CD4-positive, alpha-beta T cell treated with Interferon alpha-2 for 1 hour (primary cell): ENCODE measurements at places on chromosomes 2 and 18.

DNA sequence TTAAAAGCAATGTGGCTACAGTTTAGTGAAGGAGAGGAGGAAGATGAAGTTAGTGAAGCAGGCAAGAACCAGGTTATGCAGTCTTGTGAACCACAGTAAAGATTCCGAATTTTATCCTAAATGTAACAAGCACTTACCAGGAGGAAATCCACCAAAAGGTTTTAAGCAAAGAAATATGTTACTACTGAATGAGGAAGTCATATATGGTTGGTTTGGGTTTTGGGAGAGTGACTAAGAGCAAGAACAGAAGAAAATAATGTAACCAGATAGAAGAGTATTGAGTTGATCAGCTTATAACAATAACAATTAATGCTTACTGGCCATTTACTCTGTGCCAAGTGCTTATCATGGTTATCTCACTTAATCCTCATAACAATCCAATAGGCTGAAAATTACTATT lies 1.9 kb downstream of the USP37 start:
- no peak for DNase-seq

DNA sequence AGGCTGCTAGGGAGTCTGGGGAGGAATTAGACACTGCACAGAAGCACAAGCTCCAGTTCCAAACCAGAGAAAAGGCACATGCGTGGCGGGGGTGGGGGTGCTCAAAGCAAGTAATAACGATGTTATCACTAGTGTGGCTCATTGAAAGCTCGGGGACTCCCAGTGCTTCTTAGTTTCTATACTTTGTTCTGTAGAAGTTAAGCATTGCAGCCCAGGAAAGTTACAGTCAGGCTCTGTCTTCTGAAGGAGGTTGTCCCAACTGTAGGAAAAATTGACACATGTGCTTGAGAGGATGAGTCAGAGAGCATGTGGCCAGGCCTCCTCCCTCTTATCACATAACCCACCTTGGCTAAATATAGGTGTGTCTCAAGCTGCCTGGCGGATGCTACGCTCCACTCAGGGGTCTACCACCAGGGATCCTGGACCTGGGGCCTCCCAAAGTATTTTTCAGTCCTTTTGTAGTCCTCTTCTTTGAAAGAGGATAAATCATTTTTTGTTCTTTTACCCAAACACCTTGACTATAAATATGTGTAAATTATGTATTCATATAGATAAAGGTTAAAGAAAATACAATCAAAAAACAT lies 3.8 kb downstream of the GALNT5 start:
- DNase-seq = peak; percentile 1

GRCh38 chr18:2197946-2198345 lies 373.4 kb downstream of the METTL4 start:
- DNase-seq = no peak

DNA sequence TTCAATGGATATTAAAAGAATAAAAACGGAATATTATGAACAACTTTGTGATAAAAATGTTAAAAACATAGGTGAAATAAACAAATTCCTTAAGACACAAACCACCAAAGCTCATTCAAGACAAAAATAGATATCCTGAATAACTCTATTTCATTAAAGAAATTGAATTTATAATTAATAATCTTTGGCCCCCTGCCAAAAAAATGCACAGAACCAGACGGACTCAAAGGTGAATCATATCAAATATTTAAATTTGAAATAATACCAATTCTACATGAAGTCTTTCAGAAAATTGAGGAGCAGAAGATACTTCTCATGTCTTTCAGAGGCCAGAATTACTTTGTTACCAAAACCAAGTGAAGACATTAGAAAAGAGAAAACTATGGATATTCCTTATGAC lies 128.3 kb upstream of the KLHL29 start:
- no peak for DNase-seq

- DNase-seq = no peak
These were observed 50.2 kb downstream of the SKA1 start for GRCh38 chr18:50424877-50425690.

DNA sequence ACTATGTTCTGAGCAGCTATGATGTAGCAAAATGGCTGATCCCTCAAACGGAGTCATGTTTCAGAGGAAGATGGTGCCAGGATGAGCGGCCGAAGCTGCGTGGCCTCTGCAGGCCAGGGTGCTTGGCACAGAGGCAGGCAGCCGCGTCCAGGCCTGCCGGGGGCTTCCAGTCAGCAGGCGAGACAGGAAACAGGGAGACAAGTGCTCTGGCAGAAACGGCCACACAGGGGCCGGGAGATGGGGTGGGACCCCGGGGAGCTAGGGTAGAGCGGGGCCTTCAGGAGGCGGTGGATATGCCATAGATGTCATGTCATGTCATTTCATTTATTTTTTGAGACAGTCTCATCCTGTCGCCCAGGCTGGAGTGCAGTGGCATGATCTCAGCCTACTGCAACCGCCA lies 50.7 kb downstream of the EIPR1 start:
- no peak for DNase-seq

DNA sequence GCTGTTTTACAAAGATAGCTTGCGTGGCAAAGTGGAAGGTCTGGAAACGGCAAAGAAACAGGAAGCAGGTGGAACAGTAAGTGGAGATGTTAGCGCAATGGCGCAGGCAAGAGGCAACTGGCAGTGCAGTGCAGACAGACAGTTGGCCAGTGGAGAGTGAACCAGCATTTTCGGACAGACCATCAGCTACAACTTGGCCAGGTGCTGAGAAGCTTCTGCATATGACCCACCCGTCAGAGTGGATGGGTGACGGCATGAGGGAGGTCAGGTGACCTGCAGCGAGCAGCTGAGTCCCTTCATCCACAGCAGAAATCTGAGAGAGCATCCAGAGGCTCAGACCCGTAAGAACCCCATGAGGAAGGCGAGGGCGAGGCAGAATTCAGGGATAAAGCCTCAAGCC lies 33.8 kb downstream of the NPC1 start:
- DNase-seq = no peak

DNA sequence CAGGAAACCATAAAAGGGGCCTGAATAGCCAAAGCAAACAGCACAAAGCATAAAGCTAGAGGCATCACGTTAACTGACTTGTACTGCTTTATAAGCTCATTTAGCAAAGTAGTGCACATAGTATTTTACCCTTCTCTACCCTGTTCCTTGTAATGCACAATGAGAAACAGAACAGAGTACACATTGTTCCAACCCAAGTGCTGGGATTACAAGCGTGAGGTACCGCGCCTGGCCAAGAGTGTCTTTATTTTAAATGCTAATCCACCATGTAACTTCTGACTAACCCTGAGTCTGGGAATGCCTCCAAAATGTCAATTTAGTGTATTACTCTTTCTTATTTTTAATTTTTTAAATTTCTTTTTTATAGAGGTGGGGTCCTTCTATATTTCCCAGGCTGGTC lies 46.4 kb upstream of the STON1 start:
- DNase-seq = no peak

GRCh38 chr2:215189393-215189792 lies 51.0 kb upstream of the ABCA12 start:
- no peak for DNase-seq

GRCh38 chr2:98886066-98886554 lies 49.9 kb downstream of the CRACDL start:
- DNase-seq = no peak

DNA sequence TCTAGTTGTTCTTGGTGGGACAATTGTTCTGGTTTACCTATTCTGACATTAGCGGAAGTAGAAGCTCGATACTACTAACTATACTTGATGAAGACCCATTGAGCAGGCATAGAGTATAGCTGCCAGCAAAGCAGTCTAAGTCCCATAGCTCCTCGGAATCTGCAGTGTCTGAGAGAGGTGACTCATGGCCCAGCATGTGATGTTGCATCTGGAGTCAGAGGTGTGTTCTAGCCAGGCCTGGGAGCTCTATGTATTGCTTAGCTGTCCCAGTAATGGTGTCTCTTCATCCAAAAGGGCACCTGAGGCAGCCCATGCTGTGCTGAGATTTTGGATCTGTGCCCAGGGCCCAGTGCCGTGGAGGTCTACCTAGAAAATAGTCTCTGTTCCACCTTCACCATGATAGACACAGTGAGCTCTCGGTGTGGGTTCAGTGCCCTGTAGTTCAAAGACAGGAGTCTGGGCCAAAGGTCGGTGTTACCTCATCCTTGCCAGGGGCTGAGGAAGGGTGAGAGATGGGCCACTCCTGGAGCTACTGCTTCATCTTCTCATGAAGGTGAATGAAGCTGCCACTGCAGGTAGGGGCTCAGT lies 47.3 kb downstream of the MEX3C start:
- DNase-seq = no peak

DNA sequence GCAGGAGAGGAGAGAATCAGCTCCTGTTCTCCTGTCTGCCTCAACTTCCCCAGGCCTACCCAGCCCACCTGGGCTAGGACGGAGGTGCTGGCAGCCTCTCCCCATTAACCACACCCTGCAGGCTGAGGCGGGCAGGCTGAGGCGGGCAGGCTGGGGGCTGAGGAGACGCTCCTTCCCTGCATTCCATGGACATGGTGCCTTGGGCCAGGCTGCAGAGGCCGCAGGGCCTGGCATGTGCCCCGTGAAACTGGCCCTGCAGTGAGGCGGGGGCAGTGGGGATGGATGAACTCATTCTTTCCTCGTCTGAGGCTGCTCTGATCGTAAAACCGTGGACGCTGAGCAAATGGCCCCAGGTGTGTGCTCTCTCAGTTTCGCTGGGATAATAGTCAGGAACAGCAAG lies 84.7 kb upstream of the LAPTM4A start:
- no peak for DNase-seq

DNA sequence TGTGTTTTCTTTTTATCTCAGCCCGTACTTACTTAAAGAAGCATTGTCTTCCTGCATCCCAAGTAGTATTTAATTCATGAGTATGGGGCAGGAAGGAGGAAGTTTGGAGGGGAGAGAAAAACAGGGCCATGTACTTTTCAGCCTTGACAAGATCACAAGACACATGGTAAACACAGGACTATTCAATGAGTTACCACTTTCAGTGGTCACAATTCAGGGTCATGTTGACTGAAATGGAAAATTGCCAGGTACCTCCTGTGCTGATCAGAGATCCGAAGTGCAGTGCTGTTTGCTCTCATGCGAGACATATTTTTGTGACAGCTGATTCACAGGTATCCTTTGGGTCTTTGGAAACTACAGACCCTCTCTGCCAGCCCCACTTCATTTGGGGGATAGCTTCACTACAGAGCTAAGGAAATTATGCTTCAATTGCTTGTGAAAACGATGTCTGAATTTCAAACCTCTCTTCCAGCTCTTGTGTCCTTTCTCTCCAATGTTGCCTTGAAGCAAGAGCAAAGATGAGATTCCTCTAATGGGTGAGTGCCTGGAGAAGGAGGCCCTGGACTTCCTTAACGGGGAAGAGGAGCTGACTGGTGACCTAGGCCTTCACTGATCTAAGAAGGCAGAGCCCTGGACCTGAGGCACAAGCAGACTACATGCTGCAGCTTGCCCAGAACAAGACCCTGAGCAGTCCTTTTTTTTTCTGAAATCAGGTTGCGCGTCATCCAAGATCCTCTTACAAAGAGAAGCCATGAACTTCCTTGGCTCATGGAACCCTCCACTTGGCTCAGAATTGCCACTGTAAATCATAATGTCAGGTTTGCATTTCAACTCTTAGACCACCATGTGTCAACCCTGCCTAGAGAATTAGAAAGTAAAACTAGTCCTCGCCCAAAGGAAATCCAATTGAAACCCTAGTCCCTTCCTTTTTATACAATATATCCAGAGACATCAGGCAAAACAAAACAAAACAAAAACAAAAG lies 44.1 kb downstream of the EVA1A start:
- DNase-seq = no peak

DNA sequence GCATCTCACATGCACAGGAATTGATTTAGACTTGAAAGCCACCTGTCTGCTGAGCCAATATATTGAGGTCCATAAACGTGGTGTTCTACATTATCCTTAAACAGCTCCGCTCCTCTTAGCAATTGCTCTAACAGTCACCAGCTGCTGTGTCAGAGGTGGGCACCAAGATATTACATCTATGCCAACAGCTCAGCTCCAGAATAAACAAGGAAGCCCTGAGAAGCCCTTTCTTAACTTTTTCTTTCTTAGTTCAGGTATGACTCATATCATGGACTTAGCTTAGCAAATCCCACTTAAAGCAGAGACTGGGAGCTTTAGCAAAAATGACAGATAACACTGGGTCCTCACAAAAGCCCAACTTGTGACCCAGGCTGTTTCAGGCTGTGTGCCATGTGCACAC lies 436.6 kb downstream of the IRS1 start:
- DNase-seq = no peak

- no peak for DNase-seq
These were observed 11.6 kb upstream of the PDIA6 start for GRCh38 chr2:10824191-10824590.

- no peak for DNase-seq
These were observed 8.0 kb upstream of the TMEM214 start for GRCh38 chr2:27024812-27025211.

DNA sequence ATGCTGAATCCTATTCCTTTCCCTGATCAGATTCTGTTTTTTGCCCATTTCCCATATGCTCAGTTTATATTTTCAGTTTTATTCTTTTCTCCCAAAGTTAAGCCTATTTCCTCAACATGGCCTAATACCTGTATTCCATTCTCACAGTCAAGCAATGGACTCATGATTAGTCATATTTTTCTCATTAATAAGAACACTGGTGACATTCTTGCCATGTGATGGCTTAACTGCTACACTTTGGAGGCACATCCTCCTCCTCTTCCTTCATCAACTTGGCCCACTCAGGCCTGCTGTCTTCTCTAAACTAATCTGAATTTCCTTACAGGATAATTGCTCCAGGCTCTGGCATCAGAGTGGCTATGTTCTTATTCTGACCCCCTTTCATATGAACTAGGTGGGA lies 679.2 kb downstream of the NYAP2 start:
- DNase-seq = no peak

DNA sequence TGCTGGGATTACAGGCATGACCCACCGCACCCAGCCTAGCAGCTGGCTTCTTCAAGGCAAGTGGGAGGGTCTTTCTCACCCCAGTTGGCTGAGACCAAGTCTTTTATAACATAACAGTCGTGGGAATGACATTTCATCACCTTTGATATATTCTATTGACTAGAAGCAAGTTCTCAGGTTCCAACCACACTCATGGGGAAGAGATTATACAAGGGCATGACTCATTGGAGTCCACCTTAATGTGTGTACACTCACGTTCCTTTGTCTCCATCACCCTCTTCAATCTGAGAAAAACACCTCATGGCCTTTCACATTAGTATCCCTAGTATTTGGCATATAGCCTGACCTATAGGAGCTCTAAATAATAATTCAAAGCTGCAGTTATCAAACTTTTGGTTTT lies 2.8 kb upstream of the BBS5 start:
- DNase-seq = no peak

- DNase-seq = peak; percentile 9
These were observed at the start of gene DPP4 for GRCh38 chr2:162073888-162074631. Gene DPP4 (minus strand): TSS chr2:162074215. CDS start chr2:162073981, 234 bp downstream.
